NCI-H1417 treated with DMSO at 0.1 percent for 48 hours (cell line): ENCODE measurements at places on chromosomes 5 and 9.

DNA sequence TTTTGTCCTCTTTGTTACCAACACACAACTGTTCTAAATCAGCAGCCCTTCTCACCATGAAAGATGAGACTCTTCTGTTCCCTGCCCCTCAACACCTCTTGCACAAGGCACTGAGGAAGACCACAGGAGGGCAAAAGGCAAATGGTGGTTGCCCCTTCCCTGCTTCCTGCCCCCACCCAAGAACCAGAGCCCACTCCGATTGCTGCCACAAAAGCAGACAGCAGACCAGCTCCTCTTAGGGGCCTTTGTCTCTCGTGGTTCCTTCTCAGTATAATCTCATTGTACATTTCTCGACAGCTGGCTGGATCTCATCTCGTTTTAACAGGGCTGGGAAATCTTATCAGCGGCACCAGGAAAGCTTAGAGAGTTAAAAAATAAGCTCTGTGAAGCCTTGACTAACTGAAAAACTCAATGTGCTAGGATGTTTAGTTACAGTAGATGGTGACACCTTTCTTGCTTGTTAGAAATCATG, 1.1 kb downstream of the MVB12B start:
- DNase-seq = no peak

GRCh38 chr5:32508806-32509805, 64.6 kb upstream of the ZFR start:
- DNase-seq = no peak

DNA sequence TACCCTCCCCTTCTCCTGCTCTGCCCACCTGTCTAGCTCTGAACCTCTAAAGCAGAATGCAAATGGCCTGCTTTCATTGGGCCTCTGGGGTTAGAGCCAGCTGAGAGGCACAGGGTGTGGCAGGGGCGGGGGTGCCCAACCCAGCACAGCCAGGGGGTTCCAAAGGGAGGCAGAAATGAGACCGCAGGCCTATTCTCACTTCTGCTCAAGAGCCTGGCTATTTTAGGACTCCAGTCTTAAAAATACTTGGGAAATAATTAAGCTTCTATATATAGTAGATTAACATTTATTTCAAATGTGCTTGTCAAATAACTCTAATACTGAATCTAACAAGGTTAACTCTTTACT, 5.7 kb downstream of the QSOX2 start:
- no peak for DNase-seq

GRCh38 chr5:153623751-153624450, 133.4 kb downstream of the GRIA1 start:
- DNase-seq = no peak

GRCh38 chr5:95924720-95925377, 36.8 kb downstream of the ELL2 start:
- no peak for DNase-seq

- no peak for DNase-seq
These were observed 58.2 kb downstream of the COL27A1 start for GRCh38 chr9:114213566-114213965.

GRCh38 chr5:91885291-91886265, 502.5 kb upstream of the ARRDC3 start:
- DNase-seq = peak; percentile 35

DNA sequence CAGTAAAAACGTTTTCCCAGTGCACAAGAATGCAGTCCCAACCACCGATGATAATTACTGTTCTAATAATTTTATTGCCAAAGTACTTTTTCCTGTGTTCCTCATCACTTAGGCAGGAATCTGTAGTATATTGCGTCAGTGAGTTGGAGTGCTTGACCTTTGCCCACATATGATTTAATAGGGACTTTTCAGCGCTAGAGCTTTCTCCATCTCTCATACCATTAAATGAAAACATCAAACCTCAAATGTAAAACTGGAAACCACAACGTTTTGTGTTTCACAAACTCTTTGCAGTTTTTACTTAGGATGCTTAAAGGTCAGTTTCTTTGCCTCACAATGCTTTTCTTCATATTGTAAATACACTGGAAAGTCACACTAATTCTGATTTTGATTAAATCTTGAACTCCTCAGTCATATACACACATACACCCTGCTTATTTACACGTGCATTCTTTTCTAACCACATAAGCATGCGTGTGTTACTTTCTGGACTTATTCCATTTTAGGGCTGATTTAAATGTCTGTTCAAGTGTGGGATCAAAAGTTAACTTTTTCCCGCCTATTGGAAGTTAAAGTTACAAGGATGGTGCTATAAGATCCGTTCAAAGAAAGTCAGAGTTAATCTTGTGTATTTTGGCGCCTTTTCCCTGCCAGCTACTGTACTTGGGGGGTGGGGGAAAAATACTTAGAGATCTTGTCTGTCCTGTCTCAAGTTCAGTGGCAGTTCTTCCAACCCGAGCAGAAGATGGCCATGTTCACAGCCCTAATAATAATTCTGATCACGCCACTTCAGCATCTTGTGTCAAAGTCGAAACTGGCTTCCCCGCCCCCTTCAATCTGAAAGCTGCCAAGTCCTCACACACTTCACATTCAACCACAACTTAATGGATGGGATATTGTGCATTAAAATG, 6.6 kb upstream of the NFIB start:
- no peak for DNase-seq

DNA sequence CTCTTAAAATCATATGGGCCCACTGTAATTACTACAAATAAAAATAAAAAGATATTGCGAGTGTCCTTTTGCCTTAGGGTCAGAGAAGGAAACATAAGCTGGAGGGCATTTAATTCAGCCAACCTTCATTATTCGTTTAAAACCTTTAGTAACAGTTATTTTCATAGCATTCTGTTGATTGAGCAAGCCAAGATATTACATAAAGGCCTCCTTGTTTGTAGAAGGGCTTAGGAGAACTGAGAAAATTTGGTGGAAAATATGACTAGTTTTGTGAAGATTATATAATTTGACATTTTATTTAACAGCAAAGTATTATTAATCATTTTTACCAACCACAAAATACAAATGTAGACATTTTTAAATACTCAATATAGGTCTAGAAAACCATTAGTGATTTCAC, 62.2 kb downstream of the COX7C start:
- no peak for DNase-seq

GRCh38 chr5:154044581-154044980, 5.8 kb downstream of the MFAP3 start:
- DNase-seq = no peak

GRCh38 chr5:171666815-171667214, 118.8 kb upstream of the SMIM23 start:
- DNase-seq = no peak

DNA sequence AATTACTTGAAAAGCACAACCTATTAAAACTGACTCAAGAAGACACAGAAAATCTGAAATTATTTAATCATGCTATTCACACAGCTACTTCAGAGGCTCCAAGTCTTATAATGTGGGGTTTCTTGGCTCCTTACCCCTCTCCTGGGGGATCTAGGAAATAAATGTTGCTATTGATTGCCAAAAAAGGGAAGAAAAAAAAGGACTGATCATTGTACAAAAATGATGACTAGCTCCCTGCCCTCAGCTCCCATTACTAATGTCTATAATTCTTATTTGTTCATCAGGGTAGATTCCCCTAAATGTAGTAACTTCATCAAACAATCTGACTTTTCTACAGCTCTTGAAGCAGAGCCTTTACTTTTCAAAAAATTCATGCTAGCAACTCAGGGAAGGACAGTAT, 3.3 kb upstream of the SMC5 start:
- no peak for DNase-seq

- no peak for DNase-seq
These were observed 1119.0 kb upstream of the CDH10 start for GRCh38 chr5:25763781-25764180.

- DNase-seq = no peak
These were observed 29.8 kb downstream of the UGCG start for GRCh38 chr9:111926421-111926875.

DNA sequence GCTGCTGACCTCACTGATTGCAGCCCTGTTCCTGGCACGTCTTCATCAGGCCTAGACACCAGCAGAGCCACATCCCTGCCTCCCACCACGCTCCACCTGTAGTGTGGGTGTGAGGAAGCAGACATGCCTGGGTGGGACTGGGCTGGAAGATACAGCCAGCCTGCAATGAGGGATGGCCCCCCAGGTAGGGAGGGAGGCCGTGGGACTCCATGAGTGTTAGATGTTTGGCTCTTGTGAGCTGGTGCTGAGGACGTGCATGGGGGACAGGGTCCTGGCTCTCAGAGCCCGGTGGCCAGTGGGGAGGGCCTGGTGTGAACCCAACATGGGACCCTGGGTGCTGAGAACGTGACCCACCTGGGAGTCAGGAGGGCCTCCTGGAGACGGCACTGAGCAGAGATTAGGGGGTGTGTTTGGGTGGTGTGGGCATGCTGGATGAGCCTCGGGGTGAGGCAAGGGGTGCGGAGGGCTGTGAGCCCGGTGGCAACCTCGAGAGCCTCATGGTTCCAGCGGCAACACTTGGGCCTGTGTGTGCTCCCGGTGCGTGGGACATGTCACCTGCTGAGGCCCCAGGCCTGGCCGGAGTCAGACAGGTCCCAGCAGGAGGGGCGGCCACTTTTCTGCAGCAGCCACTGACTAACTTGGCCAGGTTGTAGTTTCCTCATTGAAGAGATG, 87.6 kb downstream of the PHF2 start:
- no peak for DNase-seq

- DNase-seq = no peak
These were observed 134.7 kb upstream of the SLIT3 start for GRCh38 chr5:169435506-169436229.

DNA sequence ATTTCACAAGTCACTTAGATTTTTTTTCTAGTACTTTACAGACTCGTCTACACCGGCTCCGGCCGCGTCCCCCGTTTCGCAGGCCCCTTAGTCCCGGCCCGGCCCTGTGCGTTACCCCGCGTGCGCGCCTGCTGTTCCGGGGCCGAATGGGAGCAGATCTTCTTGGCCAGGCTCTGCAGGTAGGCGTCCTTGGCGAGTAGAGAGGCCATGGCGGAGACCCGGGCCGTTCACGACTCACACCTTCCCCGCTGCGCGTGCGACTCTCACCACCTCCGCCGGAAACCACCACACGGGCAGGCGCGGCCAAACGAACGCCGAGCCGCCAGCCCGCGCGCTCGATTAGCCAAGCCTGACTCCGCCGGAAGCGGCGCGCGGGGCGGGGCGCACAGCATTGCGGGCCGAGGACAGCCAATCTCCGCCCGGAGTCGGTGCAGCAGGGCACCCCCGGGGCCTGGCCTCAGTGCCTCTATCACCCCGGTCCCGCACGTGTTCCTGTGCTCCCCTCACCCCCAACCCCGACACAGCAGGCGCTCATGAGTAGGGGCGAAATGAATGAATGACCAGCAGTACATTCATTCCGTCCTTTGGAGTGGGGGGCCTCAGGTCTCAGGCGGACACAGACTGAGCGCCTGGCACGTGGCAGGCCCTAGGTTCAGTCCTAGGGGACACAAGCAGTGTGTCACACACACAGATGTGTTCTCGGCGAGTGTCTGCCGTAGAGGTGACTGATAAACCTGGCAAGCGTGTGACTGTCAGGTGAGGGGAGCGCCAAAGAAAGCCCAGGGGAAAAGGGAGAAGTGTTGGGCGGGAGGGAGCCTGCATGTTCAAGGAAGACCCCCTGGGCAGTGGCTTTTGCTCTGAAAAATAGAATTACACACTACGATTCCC, at the start of gene SURF6:
SURF6 (minus strand) TSS at position 265 of the 888 bp plus-strand sequence; CDS start at position 209, 56 bp downstream.
- peak; percentile 73 for DNase-seq

- no peak for DNase-seq
These were observed 30.4 kb downstream of the JADE2 start for GRCh38 chr5:134555890-134556311.

DNA sequence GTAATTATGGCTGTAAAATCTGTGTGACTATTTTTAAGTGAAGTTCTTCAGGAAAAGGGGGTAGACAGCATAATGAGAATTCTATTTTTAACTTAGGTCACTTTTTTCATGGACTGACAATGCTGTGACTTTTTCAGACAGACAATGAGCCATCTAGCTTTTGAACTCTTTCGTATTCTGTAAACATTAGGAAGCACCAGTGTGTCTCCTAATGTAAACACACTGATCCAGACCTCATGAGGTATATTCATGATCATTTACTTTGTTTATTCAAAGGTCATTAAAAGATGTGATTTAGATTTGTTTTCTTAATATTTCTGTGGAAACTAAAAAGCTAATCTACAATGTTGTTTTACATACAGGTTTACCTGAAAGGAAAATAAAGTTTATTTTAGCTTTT, 352.6 kb downstream of the ADGRV1 start:
- no peak for DNase-seq

GRCh38 chr5:139636207-139636792, 11.8 kb upstream of the CXXC5 start:
- no peak for DNase-seq

GRCh38 chr5:134236318-134236717, 10.4 kb upstream of the PPP2CA start:
- DNase-seq = no peak

DNA sequence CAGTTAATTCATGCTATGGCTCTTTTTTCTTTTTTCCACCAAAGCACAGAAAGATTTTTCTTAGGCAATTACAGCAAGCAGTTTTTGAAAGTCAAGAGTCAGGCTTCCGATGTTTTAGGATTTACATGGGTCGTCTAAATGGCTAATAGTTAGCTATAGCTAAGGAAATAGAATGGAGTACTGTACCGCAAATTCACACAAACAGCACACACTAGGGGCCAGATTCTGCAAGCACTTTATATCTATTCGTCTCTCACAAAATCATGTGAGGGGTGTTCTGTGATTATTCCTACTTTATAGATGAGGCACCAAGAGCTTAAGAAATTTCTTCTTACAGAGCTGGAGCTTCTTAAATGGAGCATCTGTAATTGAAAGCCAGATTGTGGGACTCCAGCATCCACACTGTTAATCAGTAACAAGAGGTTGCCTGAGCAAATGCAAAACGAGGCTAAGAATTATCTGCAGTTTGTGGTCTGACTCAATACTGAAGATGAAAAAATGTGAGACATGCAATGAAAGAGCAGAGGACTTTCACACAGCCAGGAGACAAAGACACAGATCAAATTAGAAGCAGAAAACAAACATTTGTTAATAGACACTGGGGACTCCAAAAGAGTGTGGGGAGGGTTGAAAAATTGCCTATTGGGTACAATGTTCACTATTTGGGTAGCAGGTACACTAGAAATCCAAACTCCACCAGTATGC, 62.7 kb upstream of the CTXN3 start:
- no peak for DNase-seq

DNA sequence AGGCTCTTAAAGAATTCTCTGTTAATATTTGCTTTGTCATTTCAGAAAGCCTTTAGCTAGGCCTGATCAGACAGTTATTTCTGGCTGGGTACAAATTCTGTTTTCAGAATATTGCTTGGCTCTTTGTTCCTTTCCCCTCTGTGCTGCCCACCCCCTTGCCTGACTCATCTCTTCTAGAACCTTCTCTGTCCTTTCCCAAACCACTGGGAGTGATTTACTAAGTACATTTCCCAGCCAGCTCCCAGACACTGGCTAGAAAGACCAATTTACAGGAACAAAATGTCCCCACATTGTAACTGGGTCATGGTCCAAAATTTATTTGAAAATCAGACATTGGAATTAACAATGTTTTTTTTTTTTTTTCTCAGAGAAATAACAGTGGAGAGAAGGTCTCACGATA, 133.1 kb upstream of the MAP1B start:
- no peak for DNase-seq

DNA sequence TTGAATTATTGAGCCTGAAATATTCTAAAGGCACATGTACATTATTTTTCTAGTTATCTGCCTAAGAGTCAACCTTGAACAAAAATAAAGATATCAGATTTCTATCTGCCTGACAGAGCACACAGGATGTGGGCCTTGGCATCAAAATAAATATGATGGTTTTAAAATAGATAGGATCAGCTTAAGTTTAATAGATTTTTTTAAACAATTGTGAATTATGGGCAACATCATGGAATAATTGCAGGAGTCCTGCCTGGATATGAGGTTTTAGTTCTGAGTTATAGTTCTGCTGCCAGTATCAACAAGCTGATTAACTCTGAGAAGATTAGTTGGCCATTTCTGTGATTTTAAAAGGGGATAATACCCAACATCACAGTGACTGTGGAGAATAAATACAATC, 107.0 kb upstream of the PCA3 start:
- no peak for DNase-seq
